ENCODE measurements at places on chromosomes 6 and 20. TPM values are rescaled to one million over a fixed set of nuclear protein-coding genes. Genes with fewer than 3 reads are reported as not detected.

HLA-F gene
- 238 TPM for total RNA-seq

SLC22A3 gene
- not detected for total RNA-seq

TJAP1 gene
- total RNA-seq = 68.6 TPM

PPT2 gene
- 18.2 TPM for total RNA-seq

PROKR2 gene
- not detected for total RNA-seq

- DNase-seq = no peak
Observed at GRCh38 chr6:16149305-16149704, 20.4 kb downstream of the MYLIP start.

- no peak for DNase-seq
Observed at GRCh38 chr20:50726955-50727791, 4.2 kb upstream of the PARD6B start.

- no peak for DNase-seq
Observed at GRCh38 chr6:164086076-164086887, 671.8 kb downstream of the QKI start.

GRCh38 chr6:5832668-5833067 lies 174.1 kb downstream of the NRN1 start:
- no peak for DNase-seq

DNA sequence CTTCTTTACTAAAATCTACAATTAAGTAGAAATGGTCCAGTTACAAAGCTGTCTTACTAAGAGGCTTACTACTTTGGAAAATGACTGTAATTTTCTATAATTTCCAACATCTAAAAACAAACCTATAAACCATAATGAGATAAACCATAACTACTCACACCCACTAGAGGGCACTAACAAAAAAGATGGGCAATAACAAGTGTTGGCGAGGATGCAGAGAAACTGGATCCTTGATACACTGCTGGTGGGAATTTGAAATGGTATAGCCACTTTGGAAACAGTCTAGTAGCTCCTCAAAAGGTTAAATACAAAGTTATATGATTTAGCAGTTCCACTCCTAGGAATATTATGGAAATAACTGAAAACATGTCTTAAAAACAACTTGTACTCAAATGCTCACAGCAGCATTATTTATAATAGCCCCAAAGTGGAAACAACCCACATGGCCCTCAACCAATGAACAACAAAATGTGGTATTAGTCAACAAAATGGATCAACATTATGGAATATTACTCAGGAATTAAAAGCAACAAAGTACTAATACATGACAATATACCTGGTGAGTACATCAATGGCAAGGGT lies 50.6 kb downstream of the GJA10 start:
- DNase-seq = no peak

- no peak for DNase-seq
Observed at GRCh38 chr20:2700913-2701620, 8.5 kb downstream of the EBF4 start.

- no peak for DNase-seq
Observed at GRCh38 chr6:169533301-169534038, 168.4 kb downstream of the WDR27 start.

- no peak for DNase-seq
Observed at GRCh38 chr6:161918109-161918531, 644.3 kb upstream of the AGPAT4 start.

Data from activated T-cell treated with anti-CD3 and anti-CD28 coated beads, Interleukin-2, amount 50 U/mL, for 72 hours (primary cell).